K562 (cell line): ENCODE measurements at places on chromosomes 5 and 9.

- H3K4me3 ChIP-seq = no peak overlapping the region
- H3K27me3 ChIP-seq = no peaks in the 10 kb centered on the region
- no peaks in the 10 kb centered on the region; the same call in 1 of the 2 replicates for H3K4me1 ChIP-seq
- no peak for DNase-seq
- H3K36me3 ChIP-seq = no peaks in the 10 kb centered on the region
Observed at GRCh38 chr5:161548487-161549094, 2.1 kb upstream of the GABRB2 start.

DNA sequence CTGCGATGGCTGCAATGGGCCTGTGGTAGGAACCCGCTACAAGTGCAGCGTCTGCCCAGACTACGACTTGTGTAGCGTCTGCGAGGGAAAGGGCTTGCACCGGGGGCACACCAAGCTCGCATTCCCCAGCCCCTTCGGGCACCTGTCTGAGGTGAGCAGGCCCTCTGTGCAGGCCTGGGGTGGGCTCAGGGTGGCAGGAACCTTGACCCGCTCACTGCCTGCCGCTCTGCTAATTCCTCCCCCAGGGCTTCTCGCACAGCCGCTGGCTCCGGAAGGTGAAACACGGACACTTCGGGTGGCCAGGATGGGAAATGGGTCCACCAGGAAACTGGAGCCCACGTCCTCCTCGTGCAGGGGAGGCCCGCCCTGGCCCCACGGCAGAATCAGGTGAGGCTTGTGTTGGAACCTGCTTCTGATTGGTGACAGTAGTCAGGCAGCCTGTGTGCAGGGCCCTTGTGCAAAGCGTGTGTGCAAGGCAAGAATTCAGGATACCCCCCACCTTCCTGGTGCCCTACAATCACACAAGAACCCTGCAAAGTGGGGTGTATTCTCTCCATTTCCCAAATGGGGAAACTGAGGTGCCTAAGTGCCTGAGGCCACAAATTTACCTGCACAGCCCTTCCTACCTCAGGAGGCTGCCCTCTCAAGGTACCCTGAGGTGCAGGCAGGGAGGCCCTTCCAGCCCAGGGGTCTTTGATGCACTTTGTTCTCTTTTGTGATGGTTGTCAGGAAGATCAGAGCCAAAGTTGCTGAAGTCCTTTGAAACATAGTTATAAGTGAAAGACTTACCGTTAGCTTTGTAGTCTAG is 3.4 kb downstream of the SQSTM1 start:
- no peaks in the 10 kb centered on the region for H3K27me3 ChIP-seq
- H3K4me3 ChIP-seq = no peak overlapping the region
- H3K27ac ChIP-seq = no peak overlapping the region

DNA sequence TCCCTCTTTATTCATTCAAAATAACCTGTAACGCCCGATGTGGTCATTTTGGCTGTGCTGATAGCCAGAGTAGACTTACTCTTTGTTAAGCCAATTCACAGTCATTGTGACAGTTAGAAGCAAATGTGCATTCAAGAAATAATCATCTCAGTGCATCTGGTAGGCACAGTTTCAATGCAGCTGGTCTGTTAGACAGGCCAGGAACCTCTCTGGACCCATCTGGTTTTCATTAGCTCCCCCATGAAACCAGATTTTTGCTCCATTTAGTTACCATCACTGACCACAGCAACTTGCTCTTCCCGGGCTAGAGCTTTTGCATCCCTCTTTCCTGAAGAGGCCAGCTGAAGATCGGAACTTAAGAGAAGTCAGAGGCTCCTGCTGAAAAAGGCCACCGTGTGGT is 284.2 kb downstream of the NSG2 start:
- H3K4me3 ChIP-seq = no peak overlapping the region
- no peak for DNase-seq
- no peaks in the 10 kb centered on the region for H3K36me3 ChIP-seq
- H3K27ac ChIP-seq = no peak overlapping the region

GRCh38 chr5:8060953-8061429 is 192.0 kb downstream of the MTRR start:
- DNase-seq = no peak
- H3K27ac ChIP-seq = no peak overlapping the region
- no peak overlapping the region for H3K4me3 ChIP-seq
- no peaks in the 10 kb centered on the region for H3K4me1 ChIP-seq

DNA sequence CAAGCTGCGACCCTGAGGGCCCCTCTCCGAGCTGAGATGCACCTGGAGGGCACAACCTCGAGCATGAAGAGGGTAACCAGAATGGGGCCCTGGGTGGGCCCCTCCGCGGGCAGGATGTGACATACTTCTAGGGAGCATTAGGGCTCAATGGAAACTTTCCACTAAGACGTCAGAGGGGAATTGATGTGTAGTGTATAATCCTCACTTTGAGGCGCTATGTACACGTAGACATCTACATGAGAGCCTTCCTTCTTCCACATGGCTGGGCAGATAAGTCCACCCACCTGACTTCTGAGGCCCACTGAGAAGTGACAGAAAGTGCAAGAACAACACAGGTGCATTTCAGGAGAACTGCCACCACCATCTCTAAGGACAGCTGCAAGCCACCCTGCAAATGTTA is 61.0 kb downstream of the DAP start:
- peaks cover 51% of the 10 kb centered on the region for H3K36me3 ChIP-seq
- no peak overlapping the region for H3K4me3 ChIP-seq
- H3K27ac ChIP-seq = no peak overlapping the region
